Skeletal muscle tissue (tissue), 5 donors: ENCODE measurements at places on chromosomes 12 and 14. TPM values are rescaled to one million over a fixed set of nuclear protein-coding genes. Genes with fewer than 3 reads are reported as not detected.

The CLEC2B gene
- total RNA-seq, result 2.6 TPM

The NUAK1 gene
- 9.4 TPM for total RNA-seq

The IL26 gene
- not detected for total RNA-seq

The STON2 gene
- total RNA-seq, result 30.8 TPM

The TMEM52B gene
- under 0.01 TPM for total RNA-seq

The SLC10A1 gene
- total RNA-seq, result not detected

The LPAR5 gene
- total RNA-seq, result 1.0 TPM

The TMEM119 gene
- total RNA-seq, result 37.1 TPM

The GALNT9 gene
- 0.52 TPM for total RNA-seq

The OTOGL gene
- 0.52 TPM for total RNA-seq

The LRIG3 gene
- total RNA-seq, result 80.9 TPM

The AQP6 gene
- 0.52 TPM for total RNA-seq
